ENCODE measurements at places on chromosomes 2 and 18. TPM values are rescaled to one million over a fixed set of nuclear protein-coding genes. Genes with fewer than 3 reads are reported as not detected.
A peak's percentile ranks its signal among the peaks of the same experiment; 100 is the strongest.

- H3K4me3 ChIP-seq = no peak overlapping the region
- no peak overlapping the region for H3K27ac ChIP-seq
- peaks cover 46% of the 10 kb centered on the region for H3K4me1 ChIP-seq
- H3K27me3 ChIP-seq = no peaks in the 10 kb centered on the region
These were observed 8.1 kb downstream of the NPC1 start for GRCh38 chr18:23578067-23578701.

Gene C2orf15
- 0.11 TPM for polyA plus RNA-seq

GRCh38 chr2:136927156-136927555, 161.8 kb downstream of the THSD7B start:
- no peak overlapping the region for H3K4me3 ChIP-seq
- H3K4me1 ChIP-seq = no peaks in the 10 kb centered on the region
- H3K36me3 ChIP-seq = no peaks in the 10 kb centered on the region
- no peaks in the 10 kb centered on the region for H3K27me3 ChIP-seq

GRCh38 chr2:210617732-210618330, 61.4 kb downstream of the CPS1 start:
- no peaks in the 10 kb centered on the region for H3K4me1 ChIP-seq
- no peak overlapping the region for H3K27ac ChIP-seq
- no peaks in the 10 kb centered on the region for H3K36me3 ChIP-seq
- DNase-seq = no peak
- H3K27me3 ChIP-seq = no peaks in the 10 kb centered on the region
- H3K4me3 ChIP-seq = no peak overlapping the region

DNA sequence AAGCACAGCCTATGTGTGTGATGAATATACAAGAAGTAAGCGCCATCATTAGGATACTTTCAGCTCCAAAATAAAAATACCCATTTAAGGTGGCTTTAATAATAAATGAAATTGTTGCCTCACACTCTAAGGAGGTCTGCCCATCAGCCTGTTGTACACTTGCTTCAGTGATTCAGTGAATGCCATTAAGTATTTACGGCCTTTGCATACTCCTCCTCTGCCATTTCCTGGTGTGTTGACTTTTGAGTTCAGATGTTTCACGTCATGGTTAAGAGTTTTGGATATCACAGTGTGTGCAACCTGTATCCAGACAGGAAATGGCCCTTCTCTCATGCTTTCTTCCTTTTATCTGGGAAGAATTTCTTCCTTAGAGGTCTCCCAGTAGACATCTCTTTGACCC, 38.6 kb upstream of the SNORC start:
- DNase-seq = no peak
- H3K27ac ChIP-seq = no peak overlapping the region
- no peak overlapping the region for H3K4me3 ChIP-seq
- H3K4me1 ChIP-seq = no peaks in the 10 kb centered on the region
- H3K27me3 ChIP-seq = no peaks in the 10 kb centered on the region

Gene FAM124B
- 2.0 TPM for polyA plus RNA-seq

Gene CMPK2
- polyA plus RNA-seq = 17.0 TPM

- H3K27ac ChIP-seq = no peak overlapping the region
- no peak overlapping the region for H3K4me3 ChIP-seq
These were observed 174.0 kb downstream of the MREG start for GRCh38 chr2:215839309-215839708.

DNA sequence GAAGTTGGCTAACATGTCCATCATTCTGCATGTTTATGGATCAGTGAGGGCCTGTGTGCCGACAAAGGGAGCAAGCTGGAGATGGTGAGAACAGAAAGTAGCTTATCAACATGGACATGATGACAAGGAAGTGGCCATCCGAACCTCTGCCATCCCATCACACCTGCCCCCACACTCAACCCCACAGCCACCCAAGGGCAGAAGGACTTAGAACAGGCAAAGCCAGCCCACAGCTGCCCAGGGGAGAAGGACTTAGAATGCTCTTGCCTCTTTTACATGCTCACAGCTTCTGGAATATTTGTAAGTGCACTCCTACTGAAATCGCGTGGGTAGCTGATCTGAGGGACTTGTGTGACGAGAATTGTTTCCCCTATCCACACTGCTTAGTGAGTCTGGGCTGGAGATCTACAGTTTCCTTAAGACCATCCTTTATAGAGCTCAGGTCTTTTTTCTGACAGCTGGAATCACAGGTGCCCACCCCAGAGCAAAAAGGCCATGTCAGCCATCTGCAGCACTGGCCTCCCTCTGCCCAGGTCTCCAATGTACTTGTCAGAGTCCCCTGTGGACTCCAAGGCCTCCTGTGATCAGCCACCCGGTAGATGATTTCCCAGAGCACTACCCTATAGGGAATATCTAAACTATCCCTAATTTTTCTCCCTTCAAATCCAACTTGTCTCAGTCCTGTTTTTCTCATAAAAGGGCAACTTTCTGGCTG, 154.1 kb downstream of the SMAD7 start:
- no peak overlapping the region for H3K27ac ChIP-seq
- DNase-seq = no peak
- H3K4me3 ChIP-seq = no peak overlapping the region
- H3K27me3 ChIP-seq = no peaks in the 10 kb centered on the region

Gene ALK
- not detected for polyA plus RNA-seq

GRCh38 chr2:23624378-23624777, 239.4 kb downstream of the KLHL29 start:
- H3K4me3 ChIP-seq = no peak overlapping the region
- H3K36me3 ChIP-seq = no peaks in the 10 kb centered on the region
- no peak overlapping the region for H3K27ac ChIP-seq
- H3K4me1 ChIP-seq = no peaks in the 10 kb centered on the region
- DNase-seq = peak; percentile 1

Data from CD14-positive monocyte (primary cell).